ENCODE measurements at places on chromosomes 12 and 14.

DNA sequence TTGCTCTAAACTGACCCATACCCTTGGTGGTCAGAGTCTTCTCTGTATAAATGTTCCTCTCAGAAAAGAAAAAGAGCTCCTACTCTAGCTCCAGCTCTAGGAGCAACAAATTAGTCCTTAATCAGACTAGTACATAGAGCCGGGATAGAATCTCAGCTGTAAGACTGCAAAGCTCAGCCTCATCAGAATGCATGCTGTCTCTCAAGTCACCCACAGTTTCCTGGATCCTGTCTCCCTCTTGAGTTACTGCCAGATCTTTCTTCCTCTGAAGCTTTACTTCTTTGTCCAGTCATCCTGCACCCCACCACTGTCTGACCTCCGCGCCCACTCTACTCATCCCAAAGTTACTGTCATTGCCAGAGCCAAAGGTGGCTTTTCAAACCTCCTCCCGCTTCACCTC lies 139.3 kb upstream of the PRMT8 start:
- no peak for DNase-seq

DNA sequence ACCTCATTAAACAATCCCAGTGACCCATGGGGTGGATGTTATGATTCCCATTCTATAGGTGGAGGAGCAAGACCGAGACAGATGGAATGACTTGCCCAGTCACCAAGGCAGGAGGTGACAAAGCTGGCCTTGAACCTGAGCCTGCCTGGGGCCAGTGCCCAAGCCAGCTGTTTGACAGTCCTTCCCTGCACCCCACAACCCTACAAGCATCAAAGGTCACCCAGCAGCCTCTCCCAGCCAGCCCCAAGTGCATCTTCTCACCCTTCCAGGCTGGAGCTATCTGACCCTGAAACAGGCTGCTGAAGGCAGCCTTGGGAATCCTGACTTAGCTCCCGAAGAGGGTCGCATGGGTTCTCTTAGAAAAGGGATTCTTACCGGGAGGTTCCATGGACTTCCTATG lies 20.3 kb downstream of the MMAB start:
- DNase-seq: no peak

GRCh38 chr12:4860741-4861140 lies 49.0 kb upstream of the KCNA1 start:
- no peak for DNase-seq

- no peak for DNase-seq
Observed at GRCh38 chr14:75247286-75247922, 31.2 kb upstream of the FOS start.

GRCh38 chr14:103121846-103122584 lies 1.2 kb upstream of the TNFAIP2 start:
- peak; percentile 79 for DNase-seq

DNA sequence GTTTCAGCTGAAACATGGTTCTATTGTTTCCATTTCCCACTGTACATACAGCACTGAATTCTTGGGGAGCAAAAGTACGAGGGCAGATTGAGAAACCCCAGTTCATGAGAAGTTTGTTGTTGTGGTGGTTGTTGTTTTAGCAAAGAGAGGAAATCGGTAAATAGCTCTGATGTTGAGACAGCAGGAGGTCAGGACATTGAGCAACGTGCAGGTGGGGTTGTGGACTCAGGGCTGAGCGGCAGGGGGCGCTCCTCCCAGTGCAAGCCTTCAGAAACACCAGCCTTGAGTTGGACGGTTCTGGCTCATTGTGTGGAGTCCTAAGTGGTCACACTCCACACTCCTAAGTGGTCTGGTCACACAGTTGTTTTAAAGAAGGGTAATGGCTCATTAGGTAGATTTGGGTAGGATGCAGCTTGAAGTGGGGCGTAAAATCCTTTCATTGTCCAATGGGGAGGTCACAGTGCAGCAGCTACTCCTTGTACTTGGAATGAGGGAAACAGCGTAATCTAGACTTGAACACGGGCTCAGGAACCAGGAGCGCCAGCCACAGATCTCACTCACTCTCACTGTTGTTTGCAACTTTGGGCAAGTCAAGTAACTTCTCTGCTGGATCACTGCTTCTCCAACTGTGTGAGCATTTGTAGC lies 14.5 kb upstream of the PWP1 start:
- DNase-seq: peak; percentile 44
